ENCODE measurements at places on chromosomes 11 and 22.

DNA sequence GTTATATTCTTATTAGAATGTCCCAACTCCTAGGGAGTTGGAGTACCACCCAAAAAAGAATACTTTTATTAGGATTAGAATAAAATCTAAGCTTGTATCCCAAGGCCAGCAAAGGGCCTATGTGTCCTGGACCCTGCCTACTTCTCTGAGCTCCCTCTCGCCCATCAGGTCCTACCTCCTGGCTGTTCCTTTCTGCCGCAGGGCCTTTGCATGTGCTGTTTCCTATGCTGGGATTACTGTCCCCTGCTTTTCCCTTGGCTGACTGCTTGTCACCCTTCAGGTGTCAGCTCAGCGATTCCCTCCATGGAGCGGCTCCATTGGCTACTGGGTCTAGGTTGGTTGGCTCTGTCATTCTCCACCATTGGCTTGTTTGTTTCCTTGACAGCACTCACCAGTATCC lies 13.4 kb downstream of the MYO7A start:
- DNase-seq, result no peak

DNA sequence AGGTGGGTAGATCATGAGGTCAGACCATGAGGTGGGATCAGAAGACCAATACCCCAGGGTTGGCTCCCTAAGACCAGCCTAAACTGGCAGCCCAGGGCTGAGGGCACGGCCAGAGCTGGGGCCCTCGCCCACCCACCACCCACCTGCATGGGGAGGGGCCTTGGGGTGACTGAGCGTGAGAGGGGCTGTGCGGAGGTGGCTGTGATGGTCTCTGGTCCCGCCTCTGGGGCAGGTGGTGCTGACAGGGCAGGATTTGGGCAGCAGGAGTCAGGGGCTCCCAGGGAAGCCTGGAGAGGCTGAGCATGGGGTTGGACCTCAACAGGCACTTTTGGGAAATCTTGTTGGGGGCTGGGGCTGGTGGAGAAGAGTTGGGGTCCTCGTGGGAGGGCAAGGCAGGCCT lies 39.8 kb upstream of the MUC5AC start:
- no peak for DNase-seq

GRCh38 chr11:78205691-78206090 lies 17.0 kb downstream of the USP35 start:
- no peak for DNase-seq

GRCh38 chr22:24588381-24588756 lies 4.5 kb downstream of the LRRC75B start:
- DNase-seq, result no peak

GRCh38 chr22:37999236-37999635 lies 14.9 kb upstream of the SOX10 start:
- no peak for DNase-seq

GRCh38 chr11:95886462-95886861 lies 37.4 kb downstream of the MTMR2 start:
- no peak for DNase-seq

GRCh38 chr11:73968356-73968966 lies 14.2 kb downstream of the UCP2 start:
- DNase-seq, result no peak

DNA sequence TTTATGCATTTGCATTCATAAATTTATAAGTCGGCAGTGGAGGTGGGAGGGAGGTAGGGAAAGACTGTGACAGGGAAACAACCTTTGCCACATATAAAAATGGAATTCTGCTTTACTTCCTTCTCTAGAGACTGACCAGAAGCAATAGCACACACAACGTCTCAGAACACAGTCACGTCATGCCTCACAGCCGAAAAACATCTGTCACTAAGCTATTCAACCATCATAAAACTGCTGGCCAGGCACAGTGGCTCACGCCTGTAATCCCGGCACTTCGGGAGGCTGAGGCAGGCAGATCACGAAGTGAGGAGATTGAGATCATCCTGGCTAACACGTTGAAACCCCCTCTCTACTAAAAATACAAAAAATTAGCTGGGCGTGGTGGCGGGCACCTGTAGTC lies 101.0 kb upstream of the CHRM4 start:
- no peak for DNase-seq

DNA sequence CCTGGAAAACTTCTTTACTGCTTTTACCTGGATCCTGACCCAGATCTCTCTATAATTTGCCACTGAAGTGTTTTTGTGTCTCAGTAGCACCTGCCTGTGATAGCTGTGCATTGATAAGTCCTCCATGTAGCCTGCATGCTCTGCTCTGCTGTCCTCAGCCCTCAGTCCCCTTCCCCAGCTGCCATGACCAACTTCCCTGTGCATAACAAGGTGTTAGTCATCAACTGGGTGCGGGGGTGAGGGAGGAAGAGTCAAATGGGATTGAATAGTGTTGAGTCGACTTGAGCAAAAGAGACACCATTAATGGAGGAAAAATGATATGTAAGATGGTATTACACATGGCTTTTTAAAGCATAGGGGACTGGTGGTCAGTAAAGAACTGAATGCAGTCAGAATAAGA lies 92.2 kb upstream of the PLET1 start:
- DNase-seq, result no peak

Measured in cortex of kidney (tissue), 1 donor.